Fibroblast of the conjunctiva (primary cell): ENCODE measurements at places on chromosomes 4 and X.

GRCh38 chr4:19566041-19566440 is 685.7 kb upstream of the SLIT2 start:
- DNase-seq = no peak

GRCh38 chr4:108029731-108030130 is 40.0 kb downstream of the HADH start:
- DNase-seq = no peak

GRCh38 chrX:1212532-1212931 is at the start of gene CRLF2:
Gene CRLF2, minus strand, starts transcription at chrX:1212649. Its CDS starts 15 bp downstream, at chrX:1212634.
- DNase-seq = peak; percentile 12

DNA sequence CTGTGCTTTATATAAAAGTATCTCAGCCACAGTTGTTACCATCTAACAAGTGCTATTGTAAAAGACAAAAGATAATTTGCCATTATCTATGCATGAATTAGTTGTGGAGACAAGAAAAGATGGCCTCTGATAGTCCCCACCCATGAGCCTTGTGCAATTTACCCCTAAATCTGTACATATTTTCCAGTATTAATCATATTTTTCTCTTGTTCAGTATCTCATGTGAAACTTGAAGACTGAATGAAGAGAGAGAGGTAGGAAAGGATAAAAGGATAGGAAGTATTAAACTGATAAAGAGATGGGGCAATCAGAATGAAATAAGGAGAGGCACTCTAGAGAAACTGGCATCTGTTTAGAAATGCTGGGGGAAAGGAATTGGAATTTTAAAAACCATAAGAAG is 3.7 kb downstream of the MYOZ2 start:
- DNase-seq = no peak

DNA sequence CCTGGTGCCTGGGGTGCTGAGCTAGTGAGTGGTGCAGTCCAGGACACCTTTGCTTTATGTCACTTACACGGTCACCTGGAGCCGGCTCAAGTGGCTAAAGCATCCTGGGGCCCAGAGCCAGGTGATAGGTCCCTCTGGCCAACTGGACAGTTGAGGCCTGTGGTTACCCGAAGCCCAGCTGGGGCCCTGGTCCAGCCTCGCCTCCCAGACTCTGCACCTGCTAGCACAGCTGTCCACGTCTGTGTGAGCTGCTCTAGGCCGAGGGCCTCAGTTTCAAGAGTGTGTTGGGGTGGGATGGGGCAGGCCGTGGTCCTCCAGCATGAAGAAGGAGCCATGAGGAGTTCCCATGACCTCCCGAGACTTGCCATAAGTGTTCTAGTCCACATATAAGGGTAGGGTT is 7.7 kb upstream of the ADD1 start:
- DNase-seq = no peak

DNA sequence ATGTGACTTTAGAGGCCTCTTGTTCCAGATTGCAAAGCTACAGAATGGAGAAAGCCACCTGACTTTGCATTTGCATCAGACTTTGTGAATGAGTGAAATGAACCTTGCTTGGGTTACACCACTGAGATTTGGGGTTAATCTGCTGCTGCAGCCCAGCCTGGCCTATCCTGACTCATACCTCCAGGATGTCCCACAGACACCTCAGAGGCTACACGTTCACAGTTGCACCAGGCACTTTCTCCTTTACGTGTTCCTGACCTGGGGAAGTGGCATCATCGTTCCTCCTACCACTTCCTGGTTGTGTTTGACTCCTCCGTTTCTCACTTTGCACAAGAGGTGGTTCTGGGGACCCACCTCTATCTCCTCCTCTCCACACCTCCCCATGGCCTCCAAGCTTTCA is 9.2 kb upstream of the SORCS2 start:
- DNase-seq = no peak

- no peak for DNase-seq
Measured at GRCh38 chr4:65589921-65590320, 80.4 kb downstream of the EPHA5 start.

GRCh38 chrX:15890463-15890862 is 35.9 kb upstream of the AP1S2 start:
- DNase-seq = no peak

DNA sequence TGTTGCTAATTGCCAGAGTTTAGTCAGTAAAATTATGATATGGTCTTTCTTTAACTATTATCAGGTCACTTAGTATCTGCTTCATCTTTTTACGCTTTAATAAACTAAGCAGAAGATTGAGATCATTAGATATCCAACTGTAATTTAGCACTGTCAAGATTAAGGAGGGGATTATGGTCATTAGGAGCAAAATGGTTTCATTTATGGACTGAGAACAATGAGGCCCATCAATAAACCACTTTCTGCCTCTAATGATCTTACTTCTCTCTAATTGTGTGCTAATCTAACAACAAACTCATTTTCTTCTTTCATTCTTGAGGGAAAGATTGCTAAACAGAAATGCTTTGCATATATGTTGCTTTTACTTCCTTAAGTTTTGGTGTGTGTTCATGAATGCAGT is 340.4 kb downstream of the RPA4 start:
- DNase-seq = no peak

DNA sequence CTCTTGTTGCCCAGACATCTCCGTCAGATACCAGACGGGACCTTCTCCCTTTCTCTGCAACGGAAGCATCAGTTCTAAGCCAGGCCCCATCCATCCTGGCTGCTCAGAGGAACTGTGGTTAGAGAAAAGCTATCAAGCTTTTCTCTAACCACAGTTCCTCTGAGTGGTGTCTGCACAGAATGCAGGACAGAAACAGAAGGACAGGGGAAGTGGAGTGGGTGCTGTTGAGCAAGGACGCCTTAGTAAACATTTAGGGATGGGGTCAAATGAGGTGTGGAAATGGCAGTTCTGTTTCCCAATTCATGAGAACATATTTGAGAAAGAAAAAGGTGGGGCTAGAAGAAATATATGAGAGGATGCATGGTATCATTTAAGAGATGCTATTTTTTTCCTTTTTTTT is 283.8 kb downstream of the CRLF2 start:
- no peak for DNase-seq

GRCh38 chr4:7547368-7548040 is 112.8 kb upstream of the PSAPL1 start:
- DNase-seq = no peak
